ENCODE measurements at places on chromosomes 1 and 21.

DNA sequence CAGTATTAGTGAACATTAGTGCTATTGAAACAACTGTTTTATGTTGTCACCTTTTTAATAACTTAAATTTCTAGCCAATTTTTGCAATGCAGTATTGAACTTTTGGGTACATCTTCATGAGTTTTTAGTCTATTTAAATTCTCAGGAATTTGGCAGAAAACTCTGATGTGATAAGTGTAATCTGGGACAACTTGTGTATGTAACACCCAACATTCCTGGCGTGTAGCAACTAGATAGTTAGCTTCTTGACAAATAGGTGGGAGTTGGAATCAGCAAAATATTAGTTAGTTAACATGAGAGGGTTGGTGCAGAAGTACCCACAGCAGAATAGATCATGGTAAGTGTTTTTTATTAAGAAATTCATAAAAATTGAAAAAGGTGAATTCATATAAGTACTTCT lies 111.6 kb downstream of the ITSN1 start:
- H3K27ac ChIP-seq = no peak overlapping the region
- no peak overlapping the region for H3K4me3 ChIP-seq
- H3K36me3 ChIP-seq = peaks cover 2% of the 10 kb centered on the region
- DNase-seq = no peak

- H3K4me3 ChIP-seq = no peak overlapping the region
- H3K27me3 ChIP-seq = no peaks in the 10 kb centered on the region
- H3K36me3 ChIP-seq = no peaks in the 10 kb centered on the region
- H3K27ac ChIP-seq = no peak overlapping the region
- DNase-seq = no peak
Measured at GRCh38 chr1:98049370-98050135, 128.7 kb upstream of the DPYD start.

DNA sequence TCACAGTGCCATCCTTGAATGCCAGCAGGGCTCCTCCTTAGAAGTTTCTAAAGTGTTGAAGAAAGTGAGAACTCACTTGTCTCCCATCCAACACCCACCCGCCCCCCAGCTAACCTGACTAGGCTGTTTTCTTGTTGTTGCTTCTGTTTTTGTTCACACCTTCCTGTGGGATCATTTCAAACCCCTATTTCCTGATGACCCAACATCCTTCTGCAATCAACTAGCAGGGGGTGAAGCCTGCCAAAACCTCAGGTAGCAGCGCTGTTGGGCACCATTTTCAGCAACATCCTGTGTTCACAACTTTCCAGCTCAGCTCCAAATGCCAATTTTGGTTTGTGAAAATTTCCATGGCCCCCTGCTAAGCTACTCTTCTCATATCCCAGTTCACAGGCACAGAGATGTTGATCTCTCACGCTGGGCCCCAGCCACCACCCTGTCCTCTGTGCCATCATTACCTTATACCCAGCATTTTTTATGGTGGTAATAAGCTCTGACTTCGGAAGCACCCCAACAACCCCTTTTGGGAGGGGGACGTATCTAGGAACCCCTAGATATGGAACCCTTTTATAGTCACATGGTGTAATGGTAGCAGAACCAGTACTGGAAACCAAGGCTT lies 41.4 kb downstream of the CDC7 start:
- H3K27ac ChIP-seq = no peak overlapping the region
- H3K4me3 ChIP-seq = no peak overlapping the region
- no peaks in the 10 kb centered on the region for H3K4me1 ChIP-seq
- no peaks in the 10 kb centered on the region for H3K36me3 ChIP-seq

GRCh38 chr1:217392441-217392840 lies 238.4 kb downstream of the GPATCH2 start:
- H3K36me3 ChIP-seq = no peaks in the 10 kb centered on the region
- no peak overlapping the region for H3K27ac ChIP-seq
- DNase-seq = no peak
- H3K4me1 ChIP-seq = no peaks in the 10 kb centered on the region
- no peak overlapping the region for H3K4me3 ChIP-seq
- H3K27me3 ChIP-seq = no peaks in the 10 kb centered on the region

GRCh38 chr1:208603721-208604120 lies 359.5 kb upstream of the PLXNA2 start:
- no peaks in the 10 kb centered on the region for H3K4me1 ChIP-seq
- no peak overlapping the region for H3K4me3 ChIP-seq
- no peak overlapping the region for H3K27ac ChIP-seq
- no peaks in the 10 kb centered on the region for H3K36me3 ChIP-seq
- H3K27me3 ChIP-seq = no peaks in the 10 kb centered on the region

- no peaks in the 10 kb centered on the region for H3K27me3 ChIP-seq
- H3K4me1 ChIP-seq = no peaks in the 10 kb centered on the region
- H3K4me3 ChIP-seq = no peak overlapping the region
- no peaks in the 10 kb centered on the region for H3K36me3 ChIP-seq
Measured at GRCh38 chr1:69535490-69535889, 32.2 kb upstream of the LRRC7 start.

DNA sequence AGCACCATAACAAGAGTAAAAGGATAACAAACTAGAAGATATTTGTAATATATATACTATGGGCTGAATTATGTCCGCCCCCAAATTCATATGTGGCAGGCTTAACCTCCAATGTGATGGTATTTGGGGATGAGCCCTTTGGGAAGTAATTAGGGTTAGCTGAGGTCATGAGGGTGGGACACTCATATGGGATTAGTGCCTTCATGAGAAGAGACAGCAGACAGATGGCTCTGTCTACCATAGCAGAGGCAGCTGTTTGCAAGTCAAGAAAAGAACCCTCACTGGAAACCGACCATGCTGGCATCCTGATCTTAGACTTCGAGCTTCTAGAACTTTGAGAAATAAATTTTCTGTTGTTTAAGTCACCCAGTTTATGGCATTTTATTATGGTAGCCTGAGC lies 303.6 kb downstream of the LMO4 start:
- no peaks in the 10 kb centered on the region for H3K27me3 ChIP-seq
- H3K4me1 ChIP-seq = no peaks in the 10 kb centered on the region
- H3K4me3 ChIP-seq = no peak overlapping the region
- no peak overlapping the region for H3K27ac ChIP-seq
- no peaks in the 10 kb centered on the region for H3K36me3 ChIP-seq

DNA sequence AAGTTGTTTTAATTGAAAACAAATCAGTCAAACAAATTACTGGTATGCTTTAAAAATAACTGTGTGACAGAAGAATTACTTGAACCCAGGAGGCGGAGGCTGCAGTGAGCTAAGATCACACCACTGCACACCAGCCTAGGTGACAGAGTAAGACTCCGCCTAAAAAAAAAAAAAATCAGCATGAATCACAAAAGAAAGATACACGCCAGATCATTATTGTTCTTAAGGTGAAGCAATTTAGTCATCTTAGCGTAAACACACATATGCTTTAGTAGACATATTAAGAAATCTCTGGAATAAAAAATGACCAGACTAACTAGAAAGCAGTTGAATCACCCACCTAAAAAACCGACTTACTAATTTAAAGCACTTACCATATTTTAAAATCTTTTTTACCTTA lies 20.2 kb downstream of the RERE start:
- no peak overlapping the region for H3K27ac ChIP-seq
- no peaks in the 10 kb centered on the region for H3K4me1 ChIP-seq
- H3K36me3 ChIP-seq = no peaks in the 10 kb centered on the region
- DNase-seq = no peak
- no peaks in the 10 kb centered on the region for H3K27me3 ChIP-seq

- no peak overlapping the region for H3K27ac ChIP-seq
- no peak overlapping the region for H3K4me3 ChIP-seq
- no peaks in the 10 kb centered on the region for H3K27me3 ChIP-seq
- no peaks in the 10 kb centered on the region for H3K4me1 ChIP-seq
- DNase-seq = no peak
- no peaks in the 10 kb centered on the region for H3K36me3 ChIP-seq
Measured at GRCh38 chr1:22329148-22329515, 122.5 kb upstream of the ZBTB40 start.

DNA sequence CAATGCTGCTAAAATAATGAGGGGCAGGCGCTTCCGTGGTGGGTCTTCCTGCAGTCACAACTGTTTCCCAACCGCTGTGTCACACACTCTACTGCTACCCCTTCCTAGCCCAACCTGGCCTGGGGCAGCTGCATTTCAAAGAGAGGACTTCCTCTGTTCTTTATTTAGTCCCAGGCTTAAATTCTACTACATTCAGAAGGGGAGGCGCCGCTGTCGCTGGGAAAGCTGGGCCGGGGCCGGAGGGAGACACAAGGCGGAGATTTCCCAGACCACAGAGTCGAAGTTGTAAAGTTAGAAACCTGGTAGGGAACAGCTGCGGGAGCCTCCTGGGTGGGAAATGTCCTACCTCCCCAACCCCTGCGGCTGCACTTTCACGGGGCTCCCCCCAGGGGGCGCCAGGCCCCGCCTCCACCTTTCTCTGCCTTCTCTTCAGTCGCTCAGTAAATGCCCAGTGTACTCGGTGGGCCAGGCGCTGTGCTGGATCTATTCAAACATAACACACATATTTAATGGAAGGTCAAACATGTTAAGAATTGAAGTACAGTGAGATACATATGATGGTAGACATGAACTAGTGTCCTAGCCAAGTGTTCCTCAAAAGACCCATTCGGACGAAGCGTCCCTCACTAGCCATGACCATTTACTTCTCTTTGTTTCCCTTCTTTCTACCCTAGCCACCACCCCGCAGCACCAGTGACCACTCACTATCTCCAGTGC lies 23.1 kb downstream of the DYRK3 start:
- peak; percentile 79 for DNase-seq
- H3K27me3 ChIP-seq = no peaks in the 10 kb centered on the region
- peaks cover 4% of the 10 kb centered on the region for H3K4me1 ChIP-seq
- H3K4me3 ChIP-seq = no peak overlapping the region
- H3K36me3 ChIP-seq = no peaks in the 10 kb centered on the region

- no peak overlapping the region for H3K4me3 ChIP-seq
- no peaks in the 10 kb centered on the region for H3K36me3 ChIP-seq
- no peak for DNase-seq
- no peaks in the 10 kb centered on the region for H3K4me1 ChIP-seq
- no peak overlapping the region for H3K27ac ChIP-seq
Measured at GRCh38 chr1:175173531-175173930, 19.0 kb downstream of the KIAA0040 start.

DNA sequence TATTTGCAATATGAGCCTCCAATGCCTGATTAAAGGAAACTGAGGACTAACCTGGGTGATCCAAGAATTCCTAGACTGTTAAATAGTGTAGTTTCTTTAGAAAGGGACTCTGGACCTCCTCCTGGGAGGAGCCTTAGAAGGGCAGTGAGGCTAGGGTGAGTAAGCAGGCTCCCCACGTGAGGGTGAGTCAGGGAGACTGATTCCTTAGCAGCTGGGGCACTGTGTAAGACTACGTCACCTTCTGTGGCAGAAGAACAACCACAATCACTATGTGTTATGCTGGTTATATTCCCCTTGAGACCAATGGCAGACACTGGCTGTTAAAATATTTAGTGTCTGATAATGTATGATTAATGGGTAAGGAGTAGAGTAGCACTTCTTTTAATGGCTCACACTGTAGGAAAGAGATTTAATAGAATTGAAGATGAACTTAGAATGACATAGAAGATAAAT lies 53.3 kb upstream of the SYT14 start:
- no peaks in the 10 kb centered on the region for H3K4me1 ChIP-seq
- peaks cover 2% of the 10 kb centered on the region for H3K27me3 ChIP-seq

DNA sequence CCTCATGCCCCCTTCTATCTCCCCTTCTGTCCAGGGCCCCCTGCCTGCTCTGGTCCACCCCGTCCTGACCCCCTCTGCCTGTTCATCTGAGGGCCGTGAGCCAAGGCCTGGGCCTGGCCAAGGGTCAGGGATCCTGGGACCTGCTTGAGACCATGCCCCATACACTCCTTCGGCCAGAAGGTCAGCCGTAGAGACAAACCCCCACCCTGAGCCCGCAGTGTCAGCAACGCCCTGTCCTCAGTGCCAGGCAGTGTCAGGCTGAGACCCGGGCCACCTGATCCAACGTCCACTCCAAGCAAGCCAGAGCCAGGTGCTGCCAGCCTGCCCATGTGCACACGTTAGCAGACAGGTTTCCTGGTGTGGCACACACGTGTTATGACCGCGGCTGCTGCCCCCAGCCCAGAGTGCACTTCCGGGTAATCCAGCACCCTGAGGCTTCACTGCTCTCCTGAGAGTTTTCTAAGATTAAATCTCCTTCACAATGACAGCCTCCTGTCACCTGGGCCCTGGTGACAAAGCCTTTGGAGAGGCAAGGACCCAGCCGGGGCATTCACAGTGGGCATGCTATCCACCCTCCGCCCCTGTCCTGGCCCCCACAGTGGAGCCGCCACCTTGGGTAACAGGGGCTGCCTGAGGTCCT lies 10.1 kb upstream of the SAMD11 start:
- H3K4me1 ChIP-seq = peaks cover 15% of the 10 kb centered on the region
- DNase-seq = no peak
- no peak overlapping the region for H3K4me3 ChIP-seq
- H3K36me3 ChIP-seq = no peaks in the 10 kb centered on the region

DNA sequence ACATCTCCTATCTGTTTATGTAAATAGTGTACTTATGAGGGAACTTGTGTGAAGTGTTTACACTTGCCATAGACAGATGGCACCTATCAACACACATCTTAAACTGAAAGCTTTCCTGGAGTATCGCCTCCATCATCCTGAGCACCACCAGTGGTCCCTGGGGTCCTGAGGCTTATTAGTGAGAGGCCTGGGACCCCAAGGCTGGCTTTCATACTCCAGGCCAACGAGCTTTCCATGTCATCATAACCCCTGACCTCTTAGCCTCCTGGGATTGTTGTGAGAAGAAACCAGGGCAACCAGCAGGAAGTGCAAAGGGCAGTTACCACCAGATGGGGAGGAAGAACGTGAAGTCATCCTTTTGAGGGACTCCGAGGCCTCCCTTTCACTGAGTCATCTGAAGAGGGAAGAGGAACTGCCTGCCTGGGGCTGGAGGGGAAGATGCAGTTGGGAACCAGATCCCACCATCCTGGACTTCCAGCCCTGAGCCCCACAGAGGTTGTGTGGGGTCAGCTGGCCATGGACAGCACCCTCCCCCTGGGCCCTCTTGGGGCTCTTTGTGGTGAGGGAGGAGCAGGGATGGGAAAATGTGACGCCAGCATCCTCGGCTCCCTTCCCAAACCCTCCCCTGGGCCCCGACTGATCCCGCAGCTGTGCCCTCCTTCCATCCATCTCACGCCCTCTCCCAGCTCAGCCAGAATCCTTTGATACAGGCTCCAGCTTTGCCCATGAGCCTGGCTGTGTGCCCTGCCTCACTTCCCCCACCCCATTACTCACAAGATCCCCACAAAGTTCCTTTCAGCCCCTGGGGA lies 5.8 kb downstream of the INKA2 start:
- peak overlapping the region; percentile 1 for H3K27ac ChIP-seq
- no peak overlapping the region for H3K4me3 ChIP-seq
- H3K36me3 ChIP-seq = no peaks in the 10 kb centered on the region
- peaks cover 9% of the 10 kb centered on the region for H3K4me1 ChIP-seq
- no peak for DNase-seq

- no peaks in the 10 kb centered on the region for H3K27me3 ChIP-seq
- H3K4me1 ChIP-seq = peaks cover 9% of the 10 kb centered on the region
- H3K27ac ChIP-seq = no peak overlapping the region
- H3K4me3 ChIP-seq = no peak overlapping the region
- H3K36me3 ChIP-seq = peaks cover 60% of the 10 kb centered on the region
Measured at GRCh38 chr1:46690931-46691421, 19.3 kb downstream of the TEX38 start.

- H3K4me3 ChIP-seq = no peak overlapping the region
- H3K27me3 ChIP-seq = no peaks in the 10 kb centered on the region
- H3K36me3 ChIP-seq = no peaks in the 10 kb centered on the region
- DNase-seq = no peak
Measured at GRCh38 chr1:183776731-183777130, 28.2 kb upstream of the RGL1 start.

- H3K4me3 ChIP-seq = no peak overlapping the region
- no peak overlapping the region for H3K27ac ChIP-seq
- H3K27me3 ChIP-seq = no peaks in the 10 kb centered on the region
Measured at GRCh38 chr1:53122961-53123413, 19.5 kb downstream of the SLC1A7 start.
